ENCODE measurements at places on chromosomes 4 and X. TPM values are rescaled to one million over a fixed set of nuclear protein-coding genes. Genes with fewer than 3 reads are reported as not detected.

Gene SYP
- total RNA-seq = 1.4 TPM

Gene LINC00632
- 626 TPM for total RNA-seq

Gene PABPC1L2A
- total RNA-seq = not detected

Gene EVC2
- 2.8 TPM for total RNA-seq

Gene CXCL1
- 1.0 TPM for total RNA-seq

Gene RRH
- not detected for total RNA-seq

Gene SOD3
- total RNA-seq = 22.9 TPM

Gene NAT8L
- total RNA-seq = 1.6 TPM

Gene DMRTC1
- not detected for total RNA-seq

Gene MAGEA4
- total RNA-seq = not detected

Gene PITX2
- total RNA-seq = not detected

Gene PAGE2B
- total RNA-seq = not detected

Gene DCAF8L2
- not detected for total RNA-seq

GRCh38 chr4:96459105-96459504 is 619.2 kb downstream of the PDHA2 start:
- no peak overlapping the region for H3K27ac ChIP-seq
- H3K4me1 ChIP-seq = peaks cover 8% of the 10 kb centered on the region
- DNase-seq = no peak
- H3K36me3 ChIP-seq = no peaks in the 10 kb centered on the region

- peaks cover 29% of the 10 kb centered on the region for H3K27me3 ChIP-seq
- no peak overlapping the region for H3K27ac ChIP-seq
- peaks cover 21% of the 10 kb centered on the region for H3K4me1 ChIP-seq
- no peaks in the 10 kb centered on the region for H3K36me3 ChIP-seq
Observed at GRCh38 chrX:72306851-72307645, 1.3 kb upstream of the CITED1 start.

DNA sequence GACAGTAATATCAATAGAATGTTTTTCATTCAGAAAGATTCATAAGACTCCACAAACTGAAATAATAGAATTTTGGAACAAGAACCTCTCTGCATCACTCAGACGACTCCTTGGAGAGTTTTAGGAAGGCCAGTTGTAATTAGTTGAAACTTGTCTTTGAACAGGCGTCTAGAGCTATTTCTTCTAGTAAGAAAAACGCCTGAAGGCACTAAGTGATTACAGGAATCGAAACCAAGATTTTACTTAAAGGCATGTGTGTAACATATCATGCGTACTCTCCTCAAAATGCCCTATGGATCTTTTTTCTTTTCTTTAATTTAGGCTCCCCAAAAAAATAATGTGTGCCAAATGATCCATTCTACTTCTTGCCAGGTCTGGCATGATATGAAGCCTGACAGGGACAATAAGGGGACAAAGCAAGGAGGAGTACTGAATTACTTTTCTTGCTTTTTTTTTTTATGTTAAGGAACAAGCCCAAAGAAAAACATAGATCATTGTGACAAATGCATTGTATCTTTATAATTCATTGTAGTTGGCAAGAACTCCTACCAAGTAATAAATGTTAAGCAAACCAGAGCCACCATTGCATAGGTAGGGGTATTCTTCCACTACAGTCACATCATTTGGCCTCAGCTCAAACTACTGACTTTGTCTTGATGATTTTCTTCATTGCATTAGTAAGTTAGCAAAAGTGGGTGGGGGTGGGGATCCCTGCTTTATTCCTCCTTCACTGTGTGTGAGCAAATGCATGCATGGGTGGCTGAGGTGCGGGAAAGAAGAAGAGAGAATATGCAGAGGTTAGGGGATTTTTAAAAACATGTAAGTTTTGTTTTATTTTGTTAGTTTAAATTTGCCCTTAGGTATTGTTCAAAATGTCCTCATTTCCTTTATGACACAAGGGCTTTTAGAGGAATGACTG is 79.9 kb upstream of the ATOH1 start:
- no peaks in the 10 kb centered on the region for H3K36me3 ChIP-seq
- H3K27me3 ChIP-seq = peaks cover 5% of the 10 kb centered on the region
- DNase-seq = no peak
- H3K4me1 ChIP-seq = no peaks in the 10 kb centered on the region
- peak overlapping the region; percentile 34 for H3K27ac ChIP-seq
- H3K4me3 ChIP-seq = no peak overlapping the region

- H3K27me3 ChIP-seq = peaks cover 5% of the 10 kb centered on the region
- H3K4me3 ChIP-seq = no peak overlapping the region
- DNase-seq = no peak
- no peaks in the 10 kb centered on the region for H3K4me1 ChIP-seq
Observed at GRCh38 chrX:20739038-20739745, 472.5 kb upstream of the RPS6KA3 start.

DNA sequence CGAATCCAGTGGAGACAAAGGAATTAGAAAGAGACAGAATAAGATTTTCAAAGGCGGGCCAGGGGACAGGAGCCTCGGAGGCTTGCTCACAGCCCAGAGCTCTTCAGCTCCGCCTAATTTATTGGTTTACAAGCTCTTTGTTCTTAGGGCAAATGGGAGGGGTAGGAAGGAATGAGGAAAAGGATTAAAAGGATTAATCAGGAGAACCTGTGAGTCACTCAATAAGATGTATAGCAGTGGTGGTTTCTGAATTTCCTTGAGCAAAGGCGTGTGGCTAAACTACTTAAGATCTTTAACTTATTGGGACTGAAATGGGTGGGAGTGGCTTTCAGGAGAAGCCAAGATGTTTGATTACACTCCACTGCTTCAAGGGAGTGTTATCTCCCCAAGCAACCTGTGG is 456.0 kb upstream of the SPANXN1 start:
- H3K4me3 ChIP-seq = no peak overlapping the region
- H3K27ac ChIP-seq = no peak overlapping the region
- H3K36me3 ChIP-seq = no peaks in the 10 kb centered on the region
- no peaks in the 10 kb centered on the region for H3K4me1 ChIP-seq

GRCh38 chr4:138299881-138300280 is 57.7 kb upstream of the SLC7A11 start:
- DNase-seq = no peak
- H3K27me3 ChIP-seq = no peaks in the 10 kb centered on the region
- no peak overlapping the region for H3K4me3 ChIP-seq
- H3K27ac ChIP-seq = no peak overlapping the region
- peaks cover 16% of the 10 kb centered on the region for H3K4me1 ChIP-seq

DNA sequence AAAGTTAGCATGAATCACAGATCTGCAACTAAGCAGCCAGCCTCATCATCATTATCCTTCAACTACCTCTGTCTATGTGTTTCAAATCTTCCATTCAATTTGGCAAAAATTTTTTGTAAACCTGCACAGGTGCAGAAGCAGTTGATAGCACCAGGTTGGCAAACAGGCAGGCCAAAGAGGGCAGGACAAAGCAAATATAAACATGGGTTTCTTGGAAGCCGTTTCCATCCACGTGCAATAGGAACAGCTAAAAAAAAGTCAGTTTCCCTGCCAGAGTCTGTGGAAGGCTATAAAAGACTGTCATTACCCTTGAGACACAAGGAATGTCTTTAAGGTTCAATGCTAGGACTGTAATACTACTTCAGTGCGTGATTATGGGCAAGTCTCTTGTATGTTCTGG is 253.2 kb downstream of the PDHA2 start:
- DNase-seq = no peak
- H3K4me1 ChIP-seq = no peaks in the 10 kb centered on the region
- H3K4me3 ChIP-seq = no peak overlapping the region
- H3K36me3 ChIP-seq = no peaks in the 10 kb centered on the region
- H3K27me3 ChIP-seq = no peaks in the 10 kb centered on the region

GRCh38 chrX:56499372-56499771 is 64.1 kb upstream of the UBQLN2 start:
- H3K4me3 ChIP-seq = no peak overlapping the region
- H3K27ac ChIP-seq = no peak overlapping the region
- no peaks in the 10 kb centered on the region for H3K36me3 ChIP-seq
- peaks cover 5% of the 10 kb centered on the region for H3K4me1 ChIP-seq

DNA sequence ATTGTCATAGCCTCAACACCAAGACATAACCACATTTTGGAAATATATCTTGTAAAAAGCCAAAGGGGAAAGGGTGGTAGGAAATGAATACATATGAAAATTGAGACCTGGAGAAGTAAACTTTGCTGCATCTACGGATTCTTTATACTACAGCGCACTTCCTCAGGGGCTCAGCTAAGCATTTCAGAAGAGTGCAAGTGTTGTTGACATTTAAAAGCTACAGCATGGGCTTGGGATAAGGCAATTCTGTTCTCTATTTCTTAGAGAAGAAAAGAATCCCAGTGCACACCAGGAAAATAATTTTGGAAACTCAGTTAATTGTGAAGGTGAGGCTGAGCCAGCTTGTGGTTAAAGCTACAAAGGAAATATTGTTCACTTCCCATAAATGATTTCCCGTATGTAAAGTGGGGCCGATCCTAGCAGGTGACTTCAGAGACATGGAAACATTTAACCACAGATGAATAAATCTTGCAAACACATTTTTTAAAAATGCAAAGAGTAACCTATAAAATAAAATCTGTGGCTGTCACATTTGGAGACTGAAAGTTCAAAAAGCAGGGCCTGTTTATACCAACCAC is 12.6 kb upstream of the GBA3 start:
- no peak overlapping the region for H3K4me3 ChIP-seq
- peaks cover 30% of the 10 kb centered on the region for H3K4me1 ChIP-seq
- H3K27me3 ChIP-seq = peaks cover 6% of the 10 kb centered on the region
- no peak for DNase-seq
- H3K36me3 ChIP-seq = no peaks in the 10 kb centered on the region

- H3K4me3 ChIP-seq = no peak overlapping the region
- peaks cover 3% of the 10 kb centered on the region for H3K36me3 ChIP-seq
- H3K27me3 ChIP-seq = no peaks in the 10 kb centered on the region
- peaks cover 21% of the 10 kb centered on the region for H3K4me1 ChIP-seq
Observed at GRCh38 chr4:188008377-188008776, 12.8 kb downstream of the ZFP42 start.

DNA sequence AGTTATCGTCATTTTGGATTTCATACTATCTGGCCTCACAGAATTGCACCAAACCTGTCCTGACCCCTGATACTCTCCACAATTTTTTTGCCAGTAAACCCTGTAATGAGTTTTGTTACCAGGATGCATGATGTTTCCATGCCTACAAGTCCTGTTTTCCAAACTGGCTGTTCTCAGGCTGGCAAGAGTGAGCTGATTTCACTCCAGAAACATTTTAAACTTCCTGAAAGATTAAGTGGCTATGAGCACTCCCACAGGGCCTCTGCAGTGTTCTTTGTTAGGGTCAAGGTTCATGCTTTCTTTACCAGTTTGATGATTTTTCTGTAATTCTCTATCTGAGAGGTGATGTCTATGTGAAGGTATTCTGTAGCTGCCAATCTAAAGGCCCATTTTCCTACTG is 31.7 kb upstream of the PDLIM3 start:
- no peak for DNase-seq
- peak overlapping the region; percentile 11 for H3K4me3 ChIP-seq
- H3K36me3 ChIP-seq = no peaks in the 10 kb centered on the region
- peaks cover 35% of the 10 kb centered on the region for H3K4me1 ChIP-seq
- no peaks in the 10 kb centered on the region for H3K27me3 ChIP-seq
- H3K27ac ChIP-seq = peak overlapping the region; percentile 99

DNA sequence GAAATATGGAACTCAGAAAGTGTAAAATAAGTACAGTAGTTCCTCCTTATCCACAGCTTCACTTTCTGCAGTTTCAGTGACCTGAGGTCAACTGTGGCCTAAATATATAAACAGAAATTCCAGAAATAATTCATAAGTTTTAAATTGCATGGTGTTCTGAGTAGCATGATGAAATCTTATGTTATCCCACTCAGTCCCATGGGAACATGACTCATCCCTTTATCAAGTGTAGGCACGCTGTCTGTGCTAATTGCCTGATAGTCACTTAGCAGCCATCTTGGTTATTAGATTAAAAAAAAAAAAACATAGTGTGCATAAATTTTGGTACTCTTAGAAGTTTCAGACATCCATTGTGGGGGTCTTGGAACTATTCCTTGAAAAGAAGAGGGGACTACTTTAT is 983.4 kb upstream of the ADGRL3 start:
- no peaks in the 10 kb centered on the region for H3K36me3 ChIP-seq
- H3K27ac ChIP-seq = no peak overlapping the region
- H3K4me1 ChIP-seq = peaks cover 6% of the 10 kb centered on the region
- no peak overlapping the region for H3K4me3 ChIP-seq

DNA sequence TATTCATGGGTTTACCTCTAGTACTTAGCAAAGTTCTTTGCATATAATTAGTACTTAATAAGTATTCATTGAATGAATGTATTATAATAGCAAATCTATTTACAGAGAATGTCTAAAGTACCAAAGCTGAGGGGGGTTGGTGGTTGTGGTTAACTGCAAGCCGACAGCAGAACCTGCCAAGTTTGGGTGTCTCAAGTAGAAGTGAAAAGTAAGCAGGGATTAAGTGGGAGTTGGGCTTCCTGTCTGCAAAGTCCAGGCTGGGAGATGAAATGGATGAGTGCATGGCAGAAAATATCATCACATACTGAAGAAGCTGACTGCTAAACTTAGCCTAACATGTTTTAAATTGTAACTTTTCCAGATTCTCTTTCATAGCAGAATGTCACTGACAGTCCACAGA is 169.6 kb downstream of the CAMK2D start:
- H3K4me3 ChIP-seq = no peak overlapping the region
- peak overlapping the region; percentile 68 for H3K27ac ChIP-seq
- H3K36me3 ChIP-seq = peaks cover 11% of the 10 kb centered on the region

DNA sequence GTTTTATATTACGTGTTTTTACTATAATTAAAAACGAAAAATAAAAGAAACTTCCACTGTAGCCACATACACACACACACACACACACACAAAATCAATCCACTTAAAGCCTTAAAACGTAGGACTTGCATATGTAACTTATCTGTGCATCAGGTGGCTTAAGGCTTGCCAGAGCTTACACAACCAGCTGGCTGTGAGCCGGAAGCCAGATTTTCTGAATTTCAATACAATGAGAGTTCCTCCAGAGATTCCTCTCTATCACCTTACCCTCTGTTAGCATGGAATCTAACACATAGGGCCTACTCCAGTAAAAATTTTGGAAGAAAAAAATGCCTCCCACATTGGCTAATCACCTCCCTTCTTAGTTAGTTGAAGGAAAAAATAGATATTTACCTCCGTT is 27.9 kb upstream of the SLITRK4 start:
- no peak overlapping the region for H3K27ac ChIP-seq
- peaks cover 2% of the 10 kb centered on the region for H3K27me3 ChIP-seq

- H3K27me3 ChIP-seq = peaks cover 23% of the 10 kb centered on the region
- H3K4me1 ChIP-seq = peaks cover 3% of the 10 kb centered on the region
- H3K4me3 ChIP-seq = no peak overlapping the region
- DNase-seq = no peak
- no peaks in the 10 kb centered on the region for H3K36me3 ChIP-seq
Observed at GRCh38 chr4:14827111-14827510, 175.2 kb upstream of the CPEB2 start.

- no peak overlapping the region for H3K27ac ChIP-seq
- H3K4me1 ChIP-seq = no peaks in the 10 kb centered on the region
- DNase-seq = no peak
- peaks cover 20% of the 10 kb centered on the region for H3K27me3 ChIP-seq
Observed at GRCh38 chr4:68445111-68445510, 2.2 kb upstream of the TMPRSS11E start.

DNA sequence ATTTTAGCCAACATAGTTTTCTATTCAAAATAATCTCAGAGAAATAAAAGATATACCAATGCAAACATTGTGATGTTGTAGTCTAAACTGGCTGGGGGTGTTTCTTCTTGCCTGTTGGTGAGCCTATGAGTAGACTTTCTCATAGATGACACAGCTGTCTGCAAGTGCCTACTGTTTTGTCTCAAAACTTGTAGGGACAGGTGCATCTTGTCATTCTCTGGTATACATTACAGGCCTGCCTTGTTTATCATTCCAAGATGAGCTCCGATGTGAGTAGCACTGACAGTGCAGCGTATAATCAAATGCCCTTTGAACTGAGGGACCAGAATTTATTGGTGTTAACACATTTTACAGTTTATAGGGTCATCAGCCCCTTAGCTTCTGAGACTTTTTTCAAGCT is 353.8 kb downstream of the PRDM5 start:
- no peaks in the 10 kb centered on the region for H3K4me1 ChIP-seq
- H3K36me3 ChIP-seq = no peaks in the 10 kb centered on the region
- no peaks in the 10 kb centered on the region for H3K27me3 ChIP-seq
- no peak for DNase-seq

Measured in chondrocyte (in vitro differentiated cells).